AG09319 (cell line): ENCODE measurements at places on chromosomes 13 and 19.
A peak's percentile ranks its signal among the peaks of the same experiment; 100 is the strongest.

- no peak for DNase-seq
Measured at GRCh38 chr19:48351341-48351752, 12.4 kb downstream of the TMEM143 start.

DNA sequence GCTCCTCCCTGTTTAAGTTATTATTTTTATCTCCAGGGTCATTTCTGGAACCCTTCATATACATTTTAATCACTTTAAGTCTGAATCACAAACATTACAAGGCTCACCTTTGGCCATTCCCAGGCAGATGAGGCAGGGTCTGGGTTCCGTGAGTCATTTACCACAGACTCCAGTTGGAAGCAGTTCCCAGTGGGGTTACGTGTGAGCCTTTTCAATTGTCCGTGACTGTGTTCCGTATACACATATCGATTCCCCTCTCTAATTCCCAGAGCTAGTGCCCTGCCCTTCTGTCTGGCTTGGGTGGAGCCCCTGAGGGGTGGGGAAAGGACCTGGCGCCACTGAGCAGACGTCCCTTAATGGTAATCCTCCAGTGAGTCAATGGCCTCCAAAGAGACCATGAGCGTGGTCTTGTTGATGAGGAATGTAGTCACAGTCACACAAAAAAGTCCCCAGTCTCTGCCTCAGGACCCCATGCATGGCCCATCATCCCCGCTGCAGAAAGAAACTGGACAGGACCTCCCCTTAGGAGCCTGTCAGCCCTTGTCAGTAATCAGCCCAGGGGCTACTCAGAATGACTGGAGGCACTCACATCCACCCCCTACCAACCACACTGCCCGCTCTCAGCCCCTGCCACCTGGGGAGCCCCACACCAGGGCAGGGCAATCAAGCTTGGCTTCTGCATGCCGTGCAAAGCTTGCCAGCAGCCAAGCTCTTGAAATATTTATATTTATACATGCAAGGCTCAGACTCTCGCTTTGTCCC, 144.4 kb downstream of the ZIC5 start:
- DNase-seq = no peak

- DNase-seq = no peak
Measured at GRCh38 chr19:12868540-12869112, 12.6 kb downstream of the DNASE2 start.

DNA sequence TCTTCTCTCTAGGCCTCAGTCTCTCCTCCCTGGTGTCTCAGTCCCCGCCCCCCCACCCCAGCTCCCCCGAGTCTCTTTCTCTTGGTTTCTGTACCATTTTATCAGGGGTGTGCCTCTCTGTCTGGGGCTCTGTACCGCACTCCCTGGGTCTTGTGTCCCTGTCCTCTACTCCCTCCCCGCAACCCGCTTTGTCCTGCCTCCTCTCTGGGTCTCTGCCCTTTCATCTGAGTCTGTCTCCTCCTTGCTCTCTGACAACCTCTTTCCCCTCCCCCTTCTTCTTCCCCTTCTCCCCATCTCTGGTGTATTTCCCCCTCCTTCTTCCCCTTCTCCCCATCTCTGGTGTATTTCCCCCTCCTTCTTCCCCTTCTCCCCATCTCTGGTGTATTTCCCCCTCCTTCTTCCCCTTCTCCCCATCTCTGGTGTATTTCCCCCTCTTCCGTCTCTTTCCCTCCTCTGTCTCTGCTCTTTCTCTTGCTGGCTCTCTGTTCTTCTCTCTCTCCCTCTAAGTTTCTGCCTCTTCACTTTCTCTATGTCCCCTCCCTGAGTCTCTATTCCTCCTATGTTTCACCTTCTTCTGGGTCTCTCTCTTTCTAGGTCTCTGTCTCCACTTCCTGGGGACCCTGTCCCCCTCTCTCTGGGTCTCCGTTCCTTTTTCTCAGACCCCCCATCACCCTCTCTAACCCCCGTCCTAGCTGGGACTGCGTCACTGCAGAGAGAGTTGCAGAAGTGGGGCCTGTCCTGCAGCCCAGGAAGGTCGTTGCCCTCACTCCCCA, 2.2 kb upstream of the KCNC3 start:
- no peak for DNase-seq

DNA sequence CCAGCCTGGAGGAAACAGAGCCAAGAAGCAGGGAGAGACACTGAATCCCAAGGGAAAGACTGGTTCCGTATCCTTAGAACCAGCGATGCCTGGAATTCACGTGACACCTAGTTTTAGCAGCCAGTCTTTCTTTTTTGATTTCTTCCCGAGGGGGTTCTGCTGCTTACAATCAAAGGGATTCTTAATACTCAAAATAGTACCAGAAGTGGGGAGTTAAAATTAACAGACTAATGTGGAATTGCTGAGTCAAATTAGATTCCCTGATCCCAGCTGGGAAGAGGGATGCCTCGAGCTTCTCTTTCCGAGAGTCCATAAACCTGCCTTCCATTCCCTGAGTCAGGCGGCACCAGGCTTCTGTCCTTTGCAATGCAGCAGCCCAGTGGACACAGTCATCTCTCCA, 4.8 kb upstream of the MATK start:
- DNase-seq = no peak

GRCh38 chr13:40024204-40024966, 368.9 kb downstream of the COG6 start:
- DNase-seq = no peak

GRCh38 chr13:98325724-98326123, 148.7 kb upstream of the RNF113B start:
- no peak for DNase-seq

- no peak for DNase-seq
Measured at GRCh38 chr13:25876247-25876646, 175.6 kb downstream of the SHISA2 start.

DNA sequence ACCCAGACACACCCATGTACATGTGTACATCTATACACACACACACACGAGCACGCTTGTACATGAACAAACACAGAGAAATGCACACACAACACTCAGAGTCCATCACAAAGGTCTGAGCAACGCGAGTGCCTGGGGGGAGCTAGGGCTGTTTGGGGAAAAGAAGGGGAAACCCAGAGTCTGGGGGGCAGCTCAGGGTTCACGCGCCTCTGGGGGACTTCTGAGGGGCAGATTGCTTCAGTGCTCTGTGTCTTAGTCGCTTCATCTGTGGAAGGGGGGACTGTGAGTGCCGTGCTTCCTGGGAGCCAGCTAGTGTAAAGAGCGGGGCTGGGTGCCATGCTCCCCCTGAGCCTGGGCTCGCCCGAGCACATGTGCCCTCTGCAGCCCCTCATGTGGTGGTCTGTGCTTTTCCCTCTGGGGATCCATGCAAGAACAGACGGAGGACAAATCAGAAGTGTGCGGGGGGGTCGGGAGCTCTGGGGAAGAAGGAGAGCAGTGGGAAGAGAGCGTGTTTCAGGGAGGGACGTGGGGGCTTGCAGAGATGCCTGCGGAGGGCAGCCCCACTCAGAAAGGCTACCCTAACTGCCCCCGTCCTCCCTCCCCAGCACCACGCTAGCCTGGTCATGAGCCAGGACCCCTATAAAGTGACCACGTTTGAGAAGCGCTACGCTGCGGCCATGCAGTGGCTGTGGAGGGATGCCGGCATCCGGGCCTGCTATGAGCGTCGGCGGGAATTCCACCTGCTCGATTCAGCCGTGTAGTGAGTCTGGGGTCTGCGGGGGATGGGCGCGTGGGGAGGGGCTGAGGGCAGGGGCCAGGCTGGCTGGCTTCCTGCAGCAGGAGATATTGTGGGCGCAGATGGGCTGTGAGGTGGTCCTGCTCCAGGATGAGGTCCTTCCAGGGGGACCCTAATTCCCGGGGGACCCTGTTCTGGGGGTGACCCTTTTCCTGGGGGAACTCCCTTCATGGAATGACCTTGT, 14.0 kb downstream of the GNA15 start:
- DNase-seq = no peak

DNA sequence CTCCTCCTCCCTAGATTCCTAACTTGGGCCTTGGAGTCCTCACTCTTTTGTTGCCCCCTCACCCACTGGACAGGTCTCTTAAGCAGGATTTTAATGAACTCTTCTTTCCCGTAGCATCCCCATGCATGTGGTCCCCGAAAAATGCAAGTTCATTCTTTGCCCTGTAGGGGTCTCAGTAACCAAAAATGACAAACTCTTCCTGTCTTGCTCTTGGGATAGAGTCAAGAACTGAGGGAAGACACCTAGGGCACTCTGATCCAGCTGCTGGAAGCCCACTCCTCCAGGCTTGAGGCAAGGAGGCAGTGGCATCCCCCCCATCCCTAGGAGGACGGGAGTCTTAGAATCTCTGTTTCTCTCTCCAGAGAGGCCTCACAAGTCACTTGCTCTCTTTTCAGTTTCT, 987.0 kb downstream of the DIAPH3 start:
- no peak for DNase-seq

GRCh38 chr13:67221630-67222226, 8.4 kb downstream of the PCDH9 start:
- DNase-seq = no peak

- DNase-seq = no peak
Measured at GRCh38 chr19:19544257-19544953, 6.3 kb downstream of the CILP2 start.

DNA sequence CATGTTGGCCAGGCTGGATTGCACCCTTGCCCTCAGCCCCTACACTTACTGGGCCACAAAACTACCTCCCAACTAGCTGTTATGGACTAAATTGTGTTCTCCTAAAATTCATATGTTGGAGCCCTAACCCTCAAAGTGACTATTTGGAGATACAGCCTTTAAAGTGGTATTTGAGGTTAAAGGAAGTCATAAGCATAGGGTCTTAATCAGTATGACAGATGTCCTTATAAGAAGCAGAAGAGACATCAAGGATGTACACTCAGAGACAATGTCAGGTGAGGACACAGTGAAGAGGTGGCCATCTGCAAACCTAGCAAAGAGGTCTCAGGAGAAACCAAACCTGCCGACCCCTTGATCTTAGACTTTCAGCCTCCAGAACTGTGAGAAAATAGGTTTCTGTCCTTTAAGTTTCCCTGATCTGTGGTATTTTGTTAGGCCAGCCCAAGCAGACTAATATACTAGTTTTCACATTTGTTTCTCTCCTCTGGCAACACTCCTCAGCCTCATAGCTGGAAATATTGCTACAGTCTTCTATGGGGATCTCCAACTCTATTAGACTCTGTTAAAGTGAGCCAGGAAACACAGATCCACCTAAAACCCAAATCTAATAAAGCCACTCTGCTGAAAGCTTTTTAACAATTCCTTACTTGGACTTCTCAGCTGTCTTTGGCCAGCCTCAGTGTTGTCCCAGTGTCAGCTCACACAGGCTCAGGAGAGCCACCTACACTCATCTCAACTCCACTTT, 256.5 kb downstream of the TBC1D4 start:
- DNase-seq = no peak

DNA sequence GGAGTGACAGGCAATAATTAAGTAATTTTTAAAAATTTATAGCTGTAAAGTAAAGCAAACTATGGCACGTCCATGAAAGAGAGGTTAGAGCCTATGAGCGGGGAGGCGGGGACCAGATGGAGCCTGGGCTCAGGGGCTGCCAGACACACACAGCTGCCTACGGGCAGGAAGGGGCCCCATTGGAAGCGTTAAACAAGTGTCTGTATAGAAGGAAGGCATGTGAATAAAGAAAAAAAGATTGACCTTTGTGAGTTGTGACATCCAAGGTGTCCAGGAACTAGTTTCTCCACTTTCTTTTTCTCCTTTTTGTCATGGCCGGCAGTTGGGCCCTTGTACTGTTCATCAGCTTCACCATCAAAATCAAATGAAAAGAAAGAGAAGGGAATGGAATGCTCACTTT, 56.8 kb downstream of the LRCH1 start:
- DNase-seq = no peak

DNA sequence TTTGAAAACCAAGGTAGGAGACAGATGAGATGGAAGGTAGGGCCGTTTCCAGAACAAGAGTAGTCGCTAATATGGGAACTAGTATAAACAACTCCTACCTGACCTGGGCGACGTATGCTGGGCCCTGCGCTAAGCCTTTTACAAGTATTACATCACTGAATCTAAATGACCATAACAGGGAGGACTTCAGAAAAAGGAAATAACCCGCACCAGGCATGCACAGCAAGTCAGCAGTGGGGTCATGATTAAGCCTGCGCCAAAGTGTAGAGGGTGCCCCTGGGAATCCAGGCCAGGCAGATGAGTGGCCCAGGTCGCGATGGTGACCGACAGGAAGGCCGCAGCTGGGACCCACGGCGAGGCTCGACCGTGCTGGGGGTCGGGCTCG, 613 bp downstream of the ATP13A1 start:
- DNase-seq = no peak

DNA sequence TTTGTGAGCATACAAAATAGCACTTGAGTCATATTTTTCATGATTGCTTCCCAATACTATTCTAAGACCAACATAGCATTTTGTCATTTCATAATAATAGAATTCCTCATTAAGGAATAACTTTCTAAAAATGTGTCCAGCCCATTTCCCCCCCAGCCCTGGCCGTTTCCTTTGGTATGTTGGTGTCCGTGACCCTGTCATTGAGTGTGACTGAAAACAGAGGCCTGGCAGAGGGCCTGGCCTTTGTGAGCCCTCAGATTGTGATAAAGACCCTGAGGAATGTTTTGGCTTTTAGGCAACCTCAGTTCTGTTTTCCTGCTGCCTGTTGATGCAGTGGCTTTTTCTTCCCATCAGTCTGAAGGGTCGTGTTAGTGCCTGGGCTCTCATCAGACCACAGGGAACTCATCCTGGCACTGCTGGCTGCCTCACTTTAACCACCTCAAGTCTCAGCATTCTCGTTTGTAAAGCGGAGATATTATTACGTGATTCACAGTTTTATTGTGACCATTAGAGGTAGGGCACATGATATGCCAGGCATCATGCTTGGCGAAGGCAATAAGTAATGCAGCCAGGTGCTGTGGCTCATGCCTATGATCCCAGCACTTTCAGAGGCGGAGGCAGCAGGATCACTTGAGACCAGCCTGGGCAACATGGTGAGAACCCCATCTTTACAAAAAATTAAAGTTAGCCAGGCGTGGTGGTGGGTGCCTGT, 13.8 kb downstream of the SPINT2 start:
- DNase-seq = peak; percentile 34

- peak; percentile 97 for DNase-seq
Measured at GRCh38 chr13:75881109-75881775, 245.1 kb downstream of the LMO7 start.

DNA sequence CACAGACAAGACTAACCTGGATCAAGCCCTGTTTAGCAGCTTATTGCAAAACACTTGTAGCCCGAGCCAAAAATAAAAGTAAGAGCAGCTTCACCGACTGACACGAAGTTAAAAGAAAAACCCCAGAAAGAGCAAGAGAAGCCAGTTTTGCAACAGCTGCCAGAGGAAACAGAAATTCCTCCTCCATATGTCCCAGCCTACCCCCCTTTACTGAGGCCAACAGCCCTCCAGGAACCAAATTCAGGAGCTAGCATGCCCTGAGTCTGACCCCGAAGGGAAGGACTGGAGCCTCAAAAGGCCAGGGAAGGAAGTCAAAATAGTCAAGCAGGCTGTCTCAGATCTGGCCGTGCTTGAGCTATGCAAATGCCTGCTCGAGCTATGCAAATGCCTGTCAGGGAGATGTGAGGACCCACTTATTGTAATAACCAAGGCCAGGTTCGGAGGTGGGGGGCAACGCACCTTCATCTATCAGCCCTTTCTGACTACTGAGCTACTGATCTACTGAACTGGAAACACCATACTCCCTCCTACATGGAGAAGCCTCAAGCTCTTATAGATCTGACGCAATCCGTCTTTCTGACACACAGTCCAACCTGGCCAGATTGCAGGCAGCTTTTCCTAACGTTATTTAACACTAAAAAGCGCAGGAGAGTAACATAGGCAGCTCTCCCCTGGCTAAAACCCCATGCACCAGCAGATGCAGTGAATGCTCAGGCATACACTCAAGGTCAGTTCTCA, 6.7 kb downstream of the SIGLEC11 start:
- peak; percentile 4 for DNase-seq

GRCh38 chr19:24033963-24034342, 53.0 kb upstream of the ZNF254 start:
- peak; percentile 25 for DNase-seq
